ENCODE measurements at places on chromosomes 4 and X. TPM values are rescaled to one million over a fixed set of nuclear protein-coding genes. Genes with fewer than 3 reads are reported as not detected.
A peak's percentile ranks its signal among the peaks of the same experiment; 100 is the strongest.

SLC6A8 gene
- polyA plus RNA-seq, result 53.5 TPM

ATP8A1 gene
- 36.1 TPM for polyA plus RNA-seq

NWD2 gene
- 0.17 TPM for polyA plus RNA-seq

MTTP gene
- 10.6 TPM for polyA plus RNA-seq

AMTN gene
- not detected for polyA plus RNA-seq

GRCh38 chrX:30627818-30628652, 25.2 kb upstream of the GK start:
- no peak for DNase-seq

- DNase-seq, result no peak
Observed at GRCh38 chrX:130245441-130245840, 23.3 kb downstream of the ZNF280C start.

DNA sequence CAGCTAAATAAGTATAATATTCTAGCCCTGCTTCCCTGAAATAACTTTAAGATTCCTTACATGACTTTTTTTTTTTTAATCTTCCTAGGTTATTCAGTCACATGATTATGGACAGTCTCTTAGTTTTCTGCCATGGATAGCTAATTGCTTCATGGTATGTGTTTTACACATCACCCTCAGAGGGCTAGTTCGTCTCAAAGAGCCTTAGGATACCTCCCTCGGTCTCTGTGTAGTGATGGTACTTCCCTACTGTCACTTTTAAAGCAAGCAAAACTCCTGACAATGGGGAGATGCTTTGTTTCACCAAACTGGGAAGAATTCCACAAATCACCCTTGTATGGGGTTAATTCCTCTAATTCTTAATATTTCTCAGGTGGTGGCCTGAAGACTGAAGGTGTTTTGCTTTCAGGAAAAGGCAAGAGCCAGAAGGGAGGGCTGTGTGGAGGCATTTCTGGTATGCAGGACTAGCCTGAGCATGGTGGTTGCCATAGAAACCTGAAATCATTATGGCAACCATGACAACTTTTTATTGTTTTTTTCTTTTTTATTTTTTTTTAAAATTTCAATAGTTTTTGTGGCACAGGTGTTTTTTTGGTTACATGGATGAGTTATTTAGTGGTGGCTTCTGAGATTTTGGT, 70.4 kb downstream of the BEX3 start:
- DNase-seq, result no peak

GRCh38 chrX:148933881-148934280, 433.5 kb downstream of the AFF2 start:
- DNase-seq, result no peak

DNA sequence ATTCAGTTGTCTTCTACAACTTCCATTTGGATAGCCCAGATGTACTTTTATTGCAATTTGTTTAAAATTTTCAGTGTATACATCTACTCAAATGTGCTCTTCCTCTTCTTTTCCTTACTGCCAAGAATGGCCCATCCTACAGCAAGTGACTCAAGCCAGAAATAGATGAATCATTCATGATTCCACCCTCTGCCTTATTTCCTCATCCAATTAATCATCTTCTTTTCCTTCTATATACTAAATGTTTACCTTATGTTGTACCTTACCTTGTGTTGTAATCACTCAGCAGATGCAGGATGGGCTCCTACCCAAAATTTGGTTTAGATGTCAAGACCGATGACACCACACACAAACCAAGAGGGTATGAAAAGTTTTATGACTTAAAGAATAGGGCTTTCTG, 437.8 kb downstream of the GRXCR1 start:
- DNase-seq, result no peak

DNA sequence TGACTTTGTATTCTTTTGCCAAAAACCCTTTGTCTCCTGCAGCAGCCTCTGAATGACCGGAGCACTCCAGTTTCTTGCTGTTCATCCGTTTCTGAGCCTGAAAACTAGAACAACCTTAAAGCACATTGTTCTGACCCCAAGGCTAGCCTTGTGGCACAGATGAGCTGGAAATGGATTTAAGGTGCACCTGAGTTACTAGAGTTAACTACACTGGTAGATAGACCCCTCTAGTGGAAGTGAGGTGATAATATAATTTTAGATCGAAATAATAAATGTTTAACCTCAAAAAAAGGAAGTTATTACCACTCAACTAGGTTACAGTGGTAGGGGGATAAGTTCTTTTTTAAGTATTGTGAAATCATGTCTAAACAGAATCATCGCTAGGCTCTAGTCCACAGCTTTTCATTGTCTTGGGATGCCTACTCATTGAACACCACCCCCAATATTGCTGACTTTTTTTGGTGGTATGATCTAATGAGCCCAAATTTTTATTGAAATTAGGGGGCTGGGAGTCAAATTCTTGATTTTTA, 2.7 kb downstream of the PLS3 start:
- DNase-seq, result no peak

DNA sequence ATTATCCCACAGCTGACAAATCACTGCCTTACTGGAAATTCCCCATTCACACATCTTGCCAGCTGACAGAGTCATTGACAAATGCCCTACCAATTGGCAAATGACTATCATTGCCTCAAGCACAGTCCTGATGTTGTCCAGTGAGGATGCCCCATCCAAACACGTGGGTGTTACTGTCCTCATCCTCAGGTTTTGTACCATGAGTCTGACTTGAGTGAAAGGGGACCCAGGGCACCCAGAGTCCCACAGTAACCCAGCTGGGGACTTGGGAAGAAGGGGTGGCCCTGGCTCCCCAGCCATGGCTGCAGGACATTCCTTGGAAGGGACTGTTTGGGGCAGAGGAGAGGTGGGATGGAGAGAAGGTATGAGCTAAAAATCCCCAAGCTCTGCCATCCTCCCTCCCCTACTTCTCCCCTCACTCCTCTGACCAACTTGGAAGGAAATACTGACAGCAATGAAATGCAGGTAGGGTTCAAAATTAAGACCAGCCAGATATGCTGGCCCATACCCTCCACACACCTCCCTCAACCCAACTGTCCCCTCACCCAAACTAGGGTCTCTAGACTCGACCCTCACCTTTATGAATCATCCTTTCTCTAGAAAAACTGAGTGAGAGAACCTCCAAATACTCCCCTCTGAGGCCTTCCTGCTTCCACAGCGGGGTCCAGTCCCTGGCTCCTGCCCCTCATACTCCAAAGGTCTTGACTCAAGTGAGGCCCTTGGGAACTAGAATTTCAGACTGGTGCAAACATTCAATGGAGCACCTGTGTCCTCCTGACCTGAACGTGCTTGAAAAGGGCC, 5.1 kb downstream of the TIMP1 start:
- DNase-seq, result no peak

DNA sequence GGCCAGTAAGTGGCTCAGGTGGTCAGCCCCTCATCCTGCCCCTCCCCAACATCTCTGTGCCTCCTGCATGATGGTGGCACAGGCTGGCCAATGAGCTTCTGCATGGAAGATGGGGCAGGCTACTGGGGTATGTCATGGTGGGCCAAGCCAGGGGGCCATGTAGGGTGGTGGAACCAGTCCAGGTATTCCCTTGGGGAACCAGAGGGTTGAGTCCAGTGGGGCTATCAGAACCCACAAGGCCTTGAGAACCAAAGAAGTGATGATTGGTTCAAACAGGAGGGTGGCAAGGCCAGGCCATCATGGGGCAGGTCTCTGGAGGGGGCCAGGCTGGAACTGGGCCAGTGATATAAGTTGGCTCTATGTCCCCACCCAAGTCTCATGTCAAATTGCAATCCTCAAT, 18.8 kb upstream of the PPP2R2C start:
- DNase-seq, result no peak

DNA sequence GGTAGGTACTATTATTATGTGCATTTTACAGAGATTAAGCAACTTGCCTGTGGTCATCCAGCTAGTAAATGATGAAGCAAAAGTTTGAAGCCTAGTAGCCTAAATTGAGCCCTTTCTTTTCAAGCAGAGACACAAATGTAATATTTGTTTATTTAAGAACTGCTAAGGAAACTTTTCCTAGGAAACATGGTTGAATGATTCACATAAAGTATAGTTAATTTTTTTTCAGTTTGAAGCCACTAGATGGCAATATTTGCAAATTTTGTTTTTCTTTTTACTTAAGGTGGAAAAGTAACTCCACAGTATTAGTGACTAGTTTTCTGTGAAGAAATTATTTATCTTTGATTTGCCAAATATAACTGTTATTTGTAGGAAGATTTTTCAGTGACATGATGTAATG, 52.8 kb upstream of the ANKRD17 start:
- peak; percentile 5 for DNase-seq

DNA sequence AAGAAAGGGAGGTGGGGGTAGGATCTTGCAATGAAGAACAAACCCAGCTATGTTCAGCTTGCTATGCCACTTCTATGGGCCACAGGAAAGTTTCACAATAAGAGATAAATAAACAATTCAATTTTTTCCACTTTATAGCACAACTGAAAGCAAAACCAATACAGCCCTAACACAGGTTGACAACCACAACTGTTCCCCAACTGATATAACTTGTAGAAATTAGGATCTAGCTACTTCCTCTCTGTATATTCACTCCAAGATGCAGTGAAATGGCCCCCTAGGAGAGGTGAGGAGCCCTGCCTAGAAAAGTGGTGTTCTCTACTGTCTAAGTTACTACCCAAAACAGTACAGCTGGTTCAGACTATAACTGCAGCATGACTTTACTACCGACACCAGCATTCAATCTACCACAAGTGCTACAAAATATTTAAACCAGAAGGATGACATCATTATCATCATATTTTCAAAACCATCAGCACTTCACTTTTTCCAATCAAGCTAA, 77.0 kb downstream of the FBXW7 start:
- DNase-seq, result no peak

GRCh38 chr4:88743696-88744095, 46.1 kb upstream of the NAP1L5 start:
- DNase-seq, result no peak

DNA sequence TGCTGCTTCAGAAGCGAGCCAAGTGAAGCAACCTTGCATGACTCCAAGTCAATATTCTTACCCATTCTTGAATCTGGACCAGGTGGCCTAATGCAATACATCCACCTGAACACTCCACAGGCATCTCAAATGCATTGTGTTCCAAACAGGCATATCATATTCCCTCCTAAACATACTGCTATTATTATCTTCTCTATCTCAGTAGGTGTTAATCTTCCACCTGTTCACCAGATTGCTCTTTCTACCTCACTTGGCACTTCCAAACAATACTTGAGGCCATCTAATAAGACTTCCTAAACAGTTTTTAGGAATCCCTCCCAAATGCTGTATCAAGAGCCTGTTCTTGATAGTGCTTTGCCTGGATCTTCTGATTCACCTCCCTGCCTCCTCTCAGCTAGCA, 90.7 kb downstream of the GPRIN3 start:
- DNase-seq, result no peak
